Pancreas (tissue), 10 donors: ENCODE measurements at places on chromosomes 13 and 19. TPM values are rescaled to one million over a fixed set of nuclear protein-coding genes. Genes with fewer than 3 reads are reported as not detected.

DNA sequence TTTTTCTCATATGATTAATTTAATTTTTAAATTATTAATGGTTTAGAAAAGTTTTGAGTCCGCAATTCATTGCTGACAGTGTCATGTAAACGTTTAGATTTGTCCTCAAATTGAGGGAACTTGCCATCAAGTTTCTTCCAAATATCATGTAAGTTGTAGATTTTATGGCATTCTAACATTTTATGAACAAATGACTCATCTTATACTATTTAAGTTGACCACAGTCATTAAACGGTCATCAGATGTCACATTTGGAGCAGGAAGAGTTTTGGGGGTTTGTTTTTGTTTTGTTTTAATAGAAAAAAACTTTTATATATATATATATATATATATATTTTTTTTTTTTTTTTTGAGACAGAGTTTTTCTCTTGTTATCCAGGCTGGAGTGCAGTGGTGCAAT, 4.3 kb downstream of the ZNF114 start:
- no peak for DNase-seq

- DNase-seq = no peak
These were observed 339.9 kb downstream of the SLC7A1 start for GRCh38 chr13:29255567-29255966.

GRCh38 chr13:45232591-45232990, 31.7 kb upstream of the KCTD4 start:
- DNase-seq = no peak

- no peak for DNase-seq
These were observed 707.1 kb upstream of the SPRY2 start for GRCh38 chr13:81048026-81048461.

DNA sequence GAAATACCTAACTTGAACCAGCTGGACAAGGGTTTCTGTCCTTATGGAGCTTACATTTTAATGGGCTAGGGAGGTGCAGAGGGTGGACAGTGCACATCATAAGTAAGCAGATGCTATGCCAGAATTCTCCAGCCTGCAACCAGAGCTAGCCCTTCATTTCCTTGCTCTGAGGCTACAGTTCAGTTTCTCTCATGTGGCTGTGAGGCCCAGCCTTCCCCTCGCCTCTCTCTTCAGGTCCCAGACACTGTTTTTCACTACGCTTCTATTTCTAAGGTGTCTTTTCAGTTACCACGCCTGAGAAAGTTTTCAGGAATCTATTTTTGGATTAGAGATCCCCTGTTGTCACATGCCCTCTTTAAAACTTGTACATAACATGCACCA, 141.9 kb downstream of the PCCA start:
- DNase-seq = no peak

Gene DCT
- 0.21 TPM for total RNA-seq

Gene GMIP
- 8.7 TPM for total RNA-seq

Gene NR2C2AP
- 9.8 TPM for total RNA-seq

Gene EDNRB
- total RNA-seq = 5.1 TPM

Gene GNA15
- total RNA-seq = 0.39 TPM

Gene ELSPBP1
- not detected for total RNA-seq
